ENCODE measurements at places on chromosomes 7 and 10. TPM values are rescaled to one million over a fixed set of nuclear protein-coding genes. Genes with fewer than 3 reads are reported as not detected.

Gene DGKI
- total RNA-seq, result 0.89 TPM

Gene ACSL5
- 1.4 TPM for total RNA-seq

Gene NOM1
- total RNA-seq, result 9.4 TPM

Gene INA
- 1.7 TPM for total RNA-seq

Gene PAPOLB
- total RNA-seq, result under 0.01 TPM

Gene PNLIP
- total RNA-seq, result not detected
